ENCODE measurements at places on chromosomes 11 and 22.

DNA sequence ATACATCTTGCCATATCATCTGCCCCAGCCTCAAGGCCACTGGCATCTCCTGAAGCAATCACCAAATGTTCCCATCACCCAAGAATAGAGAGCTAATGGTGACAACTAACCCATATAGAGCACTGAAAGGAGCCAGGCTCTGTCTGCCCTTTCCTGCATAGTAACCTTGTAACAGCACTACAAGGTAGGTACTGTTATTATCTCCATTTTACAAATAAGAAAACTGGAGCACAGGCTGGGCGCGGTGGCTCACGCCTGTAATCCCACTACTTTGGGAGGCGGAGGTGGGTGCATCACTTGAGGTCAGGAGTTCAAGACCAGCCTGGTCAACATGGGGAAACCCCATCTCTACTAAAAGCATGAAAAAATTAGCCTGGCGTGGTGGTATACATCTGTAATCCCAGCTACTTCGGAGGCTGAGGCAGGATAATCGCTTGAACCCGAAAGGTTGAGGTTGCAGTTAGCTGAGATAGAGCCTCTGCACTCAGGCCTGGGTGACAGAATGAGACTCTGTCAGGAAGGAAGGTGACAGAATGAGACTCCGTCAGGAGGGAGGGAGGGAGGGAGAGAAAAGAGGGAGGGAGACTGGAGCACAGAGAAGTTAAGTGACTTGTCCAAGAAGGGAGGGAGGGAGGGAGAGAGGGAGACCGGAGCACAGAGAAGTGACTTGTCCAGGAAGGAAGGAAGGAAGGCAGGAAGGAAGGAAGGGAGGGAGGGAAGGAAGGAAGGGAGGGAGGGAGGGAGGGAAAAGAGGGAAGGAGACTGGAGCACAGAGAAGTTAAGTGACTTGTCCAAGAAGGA lies 2.2 kb downstream of the SLC35F2 start:
- DNase-seq = no peak

DNA sequence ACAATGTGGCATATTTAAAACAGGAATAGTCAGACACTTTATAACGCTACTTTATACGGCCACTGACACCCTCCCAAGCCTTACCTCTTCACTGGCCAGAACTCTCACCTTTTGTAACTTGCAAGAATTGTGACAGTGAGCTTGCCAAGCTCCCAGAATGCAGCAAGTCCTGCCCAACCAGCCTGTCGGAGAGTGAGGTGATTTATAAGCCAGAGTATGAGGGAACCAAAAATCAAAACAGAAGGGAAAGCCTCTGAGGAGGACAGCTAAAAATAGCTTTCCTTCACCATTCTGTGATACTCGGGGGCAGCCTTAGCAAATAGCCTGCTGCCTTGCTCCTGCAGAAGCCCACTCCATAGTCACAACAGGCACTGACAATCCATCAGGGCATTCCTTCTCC lies 229.7 kb downstream of the FAM76B start:
- DNase-seq = no peak

DNA sequence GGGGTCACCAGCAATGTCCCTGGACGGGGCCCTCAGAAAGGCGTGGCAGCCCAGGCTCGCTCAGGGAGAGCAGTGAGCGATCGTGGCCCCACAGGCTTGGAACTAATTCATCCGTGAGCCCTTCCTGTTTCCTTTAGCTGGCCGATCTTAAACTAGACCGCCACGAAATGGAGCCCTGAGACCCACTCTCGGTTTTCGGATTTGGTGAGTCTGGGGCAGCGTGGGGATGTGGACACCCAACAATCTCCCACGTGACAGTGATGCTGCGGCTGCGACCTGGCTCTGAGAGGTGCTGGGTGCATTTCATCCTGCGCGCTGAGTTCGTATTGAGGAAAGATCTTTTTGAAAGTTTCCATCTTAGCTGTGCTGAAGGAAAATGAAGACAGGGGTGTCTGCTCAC lies 501.3 kb upstream of the B3GAT1 start:
- no peak for DNase-seq

DNA sequence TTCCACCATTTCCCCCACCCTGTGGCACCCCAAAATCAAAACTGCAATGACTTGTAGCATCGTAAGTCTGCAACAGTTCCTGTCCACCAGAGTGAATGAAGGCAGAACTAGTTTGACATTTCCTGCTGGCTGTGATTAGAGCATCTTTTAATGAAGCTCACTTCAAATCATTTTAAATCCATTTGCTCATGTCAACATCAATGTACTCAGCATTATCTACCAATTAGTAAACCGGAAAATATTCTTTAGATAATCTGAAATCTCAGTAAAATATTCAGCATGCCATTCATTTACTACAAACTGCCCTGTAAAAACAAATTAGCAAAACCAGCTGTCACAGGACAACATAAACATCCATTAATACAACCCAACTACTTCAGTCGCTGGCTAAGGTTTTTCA lies 38.1 kb downstream of the CADM1 start:
- no peak for DNase-seq

DNA sequence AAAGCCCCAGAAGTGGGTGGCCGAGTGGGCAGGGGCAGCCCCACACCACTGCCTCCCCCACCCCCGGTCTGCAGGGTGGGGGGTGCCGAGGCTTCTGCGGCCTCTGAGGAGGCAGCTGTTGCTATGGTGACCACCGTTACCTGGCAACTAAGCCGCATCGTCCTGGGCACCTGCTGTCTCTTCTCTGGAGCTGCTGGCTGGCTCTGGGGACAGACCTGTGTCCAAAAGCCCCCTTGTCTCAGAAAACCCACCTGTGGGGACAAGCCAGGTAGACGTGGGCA lies 79.9 kb upstream of the PRR5 start:
- no peak for DNase-seq

DNA sequence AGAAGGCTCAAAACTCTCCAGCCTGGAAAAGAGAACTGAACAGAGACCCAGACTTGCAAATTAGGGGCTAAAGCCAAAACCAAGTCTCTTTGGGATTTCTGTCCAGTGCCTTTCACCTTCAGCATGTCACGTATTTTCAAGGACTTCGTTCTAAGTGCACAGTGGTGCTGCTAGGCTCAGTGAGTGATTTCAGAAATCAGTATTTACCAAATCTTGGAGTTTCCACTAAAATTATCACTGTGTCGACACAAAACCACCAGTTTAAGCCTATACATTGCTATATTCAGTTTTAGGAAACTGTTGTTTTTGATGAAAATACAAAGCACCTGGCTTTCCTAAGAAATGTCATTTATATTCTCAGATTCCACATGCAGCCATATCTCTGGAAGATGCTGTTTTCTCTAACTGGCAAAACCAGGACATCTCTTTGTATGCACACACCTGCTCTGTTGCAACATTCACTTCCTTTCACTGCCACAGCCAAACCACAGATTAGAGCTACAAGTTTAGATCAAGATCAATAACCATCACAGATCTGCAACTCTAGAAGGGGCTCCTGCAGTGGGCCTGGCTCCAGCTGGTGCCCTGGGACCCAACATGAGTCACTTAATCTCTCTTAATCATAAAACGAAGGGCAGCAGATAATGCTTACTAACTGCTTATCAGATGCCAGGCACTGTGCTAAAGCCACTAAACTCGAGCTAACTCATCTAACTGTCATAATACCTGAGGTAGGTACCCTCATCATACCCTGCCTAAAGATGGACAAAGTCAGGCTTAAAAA lies 22.3 kb downstream of the SMCO4 start:
- DNase-seq = no peak

- no peak for DNase-seq
These were observed 39.0 kb upstream of the AKIP1 start for GRCh38 chr11:8871962-8872361.

Data from activated T-helper 1 cell treated with anti-CD3 and anti-CD28 coated beads, Interleukin-2, amount 50 U/mL, for 16 hours (primary cell).